ENCODE measurements at places on chromosomes 1 and 21.

- DNase-seq, result no peak
Measured at GRCh38 chr1:11414926-11415538, 63.9 kb upstream of the DISP3 start.

DNA sequence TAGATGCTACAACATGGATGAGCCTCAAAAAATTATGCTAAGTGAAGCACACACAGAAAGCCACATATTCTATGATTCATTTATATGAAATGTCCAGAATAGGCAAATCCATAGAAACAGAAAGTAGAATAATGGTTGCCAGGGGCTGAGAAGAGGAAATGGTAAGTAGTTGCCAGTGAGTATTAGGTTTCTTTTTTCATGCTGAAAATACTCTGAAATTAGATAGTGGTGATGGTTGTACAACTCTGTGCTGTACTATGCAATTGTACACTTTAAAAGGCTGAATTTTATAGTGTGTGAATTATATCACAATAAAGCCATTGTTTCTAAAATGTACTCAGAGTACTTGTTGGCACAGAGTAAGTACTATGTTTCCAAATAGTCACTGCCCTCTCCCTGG lies 15.5 kb upstream of the GFI1 start:
- no peak for DNase-seq

- DNase-seq, result no peak
Measured at GRCh38 chr21:37878946-37879660, 37.2 kb downstream of the KCNJ6 start.

DNA sequence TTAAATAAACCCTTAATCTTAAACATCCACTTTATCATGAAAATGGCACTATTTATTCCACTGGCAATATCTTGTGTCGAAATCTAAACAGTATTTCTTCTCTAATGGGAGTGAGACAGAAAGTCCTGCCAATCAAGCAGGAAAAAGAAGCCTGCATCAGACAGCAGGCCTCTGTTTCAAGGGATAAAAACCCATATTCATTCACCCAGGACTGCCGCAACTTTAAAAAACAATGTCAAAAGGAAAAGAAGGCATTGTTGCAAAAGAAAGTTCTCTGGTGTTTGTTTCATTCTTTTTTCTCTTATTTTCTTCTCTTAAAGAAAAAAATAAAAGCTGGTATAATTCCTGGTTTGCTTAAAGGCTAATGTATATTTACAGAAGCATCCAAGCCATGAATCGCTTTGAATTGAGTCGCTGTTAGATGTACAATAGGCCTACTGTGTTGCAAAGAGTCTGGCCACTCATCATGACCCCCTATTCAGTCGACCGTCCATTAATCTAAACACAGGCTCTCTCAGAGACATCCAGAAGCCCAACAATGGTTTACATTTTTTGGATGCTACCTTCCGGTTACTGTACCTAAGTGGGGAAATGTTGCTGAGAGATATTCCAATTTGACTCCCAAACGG lies 48.7 kb upstream of the ZC3H11B start:
- DNase-seq, result no peak

DNA sequence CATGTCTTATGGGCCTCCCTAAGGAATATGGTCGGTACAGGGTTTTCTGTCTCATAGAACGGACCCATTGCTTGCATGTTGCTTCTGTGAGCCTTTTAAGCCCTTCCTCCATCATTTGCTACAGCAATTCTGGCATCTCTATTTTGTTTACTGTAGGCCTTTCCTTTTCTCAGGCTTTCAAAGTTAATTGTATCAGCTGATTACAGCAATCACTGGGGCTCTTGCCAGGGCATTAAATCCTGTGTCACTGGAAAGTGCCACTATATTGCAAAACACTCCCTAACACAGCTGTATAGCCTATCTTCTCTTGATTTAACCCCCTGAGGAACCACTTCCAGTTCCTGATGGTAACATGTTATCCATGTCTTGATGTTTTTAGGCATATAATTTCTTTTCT lies 156.5 kb downstream of the PDE4B start:
- no peak for DNase-seq

- no peak for DNase-seq
Measured at GRCh38 chr1:116337398-116337797, 35.6 kb upstream of the ATP1A1 start.

DNA sequence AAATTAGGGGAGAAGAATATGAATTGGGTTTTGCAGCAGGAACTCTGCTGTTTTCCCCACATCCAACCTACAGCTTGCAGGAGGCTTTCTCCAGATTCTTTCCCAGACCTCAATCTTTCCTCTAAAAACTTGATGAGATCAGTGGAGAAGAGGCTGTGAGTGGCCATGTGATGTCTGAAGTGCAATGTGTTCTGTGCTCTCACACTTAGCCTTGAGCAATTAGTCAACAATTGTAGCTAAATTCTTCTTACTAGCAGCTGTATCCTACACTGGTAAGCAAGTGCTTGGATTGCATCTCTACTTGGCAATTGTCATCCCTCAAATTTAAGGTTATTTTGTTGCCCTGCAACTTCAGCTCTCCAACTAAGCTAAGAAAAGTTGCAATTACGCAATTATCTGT lies 807.3 kb upstream of the RGS18 start:
- no peak for DNase-seq

- DNase-seq, result no peak
Measured at GRCh38 chr1:234697015-234697414, 87.0 kb upstream of the IRF2BP2 start.

DNA sequence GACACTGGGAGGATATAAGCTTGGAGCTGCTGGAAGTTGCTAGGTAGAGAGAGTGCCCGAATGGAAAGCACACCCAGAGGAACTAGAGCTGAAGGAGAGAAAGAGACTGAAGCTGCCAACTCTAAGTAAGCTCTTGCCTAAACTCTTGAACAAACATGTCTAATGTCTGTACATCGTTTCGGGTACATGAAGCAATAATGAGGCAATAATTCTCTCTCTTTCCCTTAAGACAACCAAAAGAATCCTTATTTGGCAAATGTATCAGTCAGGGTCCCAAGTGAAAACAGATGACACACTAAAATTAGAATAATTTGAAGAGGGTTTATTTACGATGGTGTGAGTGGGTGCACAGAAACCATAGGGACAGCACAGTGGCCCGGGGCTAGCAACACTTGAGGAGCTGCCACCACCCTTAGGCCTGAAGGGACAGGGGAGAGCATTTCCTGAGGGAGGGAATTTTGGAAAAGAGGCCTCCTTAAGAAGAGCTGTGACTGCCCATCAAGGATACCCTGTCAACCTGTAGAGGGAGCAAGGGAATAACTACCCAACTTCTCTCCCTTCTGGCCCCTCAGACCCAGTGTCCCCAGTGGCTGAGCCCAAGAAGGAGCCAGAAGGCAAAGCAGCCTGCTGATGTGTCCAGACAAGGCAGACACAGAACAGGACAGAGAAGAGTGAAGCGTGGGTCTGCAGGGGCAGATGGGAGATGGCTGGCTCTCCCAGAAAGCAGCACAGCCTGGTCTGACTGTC lies 36.1 kb upstream of the KHDRBS1 start:
- DNase-seq, result no peak

DNA sequence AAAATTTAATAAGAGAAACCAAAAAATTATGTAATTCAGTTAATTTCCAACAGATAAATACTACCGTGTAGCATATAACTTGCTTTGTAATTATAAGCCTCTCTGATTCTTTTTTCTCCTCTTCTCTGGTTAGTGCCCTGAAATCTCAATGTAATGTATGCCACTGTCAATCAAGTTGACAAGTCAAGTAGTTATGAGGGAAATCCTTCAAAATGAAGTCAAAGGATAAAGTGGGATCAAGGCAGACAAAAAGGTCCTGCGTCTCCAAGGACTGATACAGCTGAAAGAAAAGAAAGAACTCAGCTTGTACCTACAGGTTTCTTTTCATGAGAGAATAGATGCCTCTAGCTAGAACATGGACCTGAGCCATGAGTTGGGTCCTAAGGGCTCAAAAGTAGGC lies 19.8 kb downstream of the VPS45 start:
- no peak for DNase-seq

DNA sequence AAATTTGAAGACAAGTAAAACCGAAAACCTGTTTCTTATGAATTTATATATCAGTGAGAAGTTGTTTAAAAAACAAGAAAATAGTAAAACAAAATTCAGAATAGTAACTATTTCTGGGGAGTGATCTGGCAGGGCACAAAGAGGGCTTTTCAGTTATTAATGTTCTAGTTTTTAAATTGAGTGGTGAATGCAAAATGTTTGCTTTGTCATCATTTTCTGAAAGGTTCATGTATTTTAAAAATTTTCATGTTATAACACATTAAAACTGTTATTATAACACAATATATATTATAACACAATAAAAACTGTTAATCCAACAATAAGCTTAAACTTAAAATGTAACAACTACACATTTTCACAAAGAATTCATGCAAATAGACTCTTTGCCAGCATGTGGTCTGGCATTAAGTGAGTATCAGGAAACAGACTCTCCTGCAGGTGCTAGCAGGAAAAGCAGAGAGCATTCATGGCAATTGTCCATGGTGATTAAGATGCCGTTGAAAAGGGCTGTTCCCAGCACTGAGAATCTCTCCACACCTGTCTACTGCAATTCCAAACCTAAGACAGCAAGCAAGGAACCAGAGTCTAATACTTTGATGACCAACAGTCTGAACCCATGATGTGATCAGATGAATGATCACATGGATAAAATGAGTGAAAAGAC lies 204.9 kb downstream of the TBX15 start:
- peak; percentile 7 for DNase-seq

GRCh38 chr1:116489231-116489697 lies 81.6 kb downstream of the CD58 start:
- DNase-seq, result no peak

GRCh38 chr1:22111620-22112019 lies 31.3 kb downstream of the WNT4 start:
- no peak for DNase-seq

GRCh38 chr1:207812778-207813511 lies 61.1 kb downstream of the CD46 start:
- DNase-seq, result no peak

DNA sequence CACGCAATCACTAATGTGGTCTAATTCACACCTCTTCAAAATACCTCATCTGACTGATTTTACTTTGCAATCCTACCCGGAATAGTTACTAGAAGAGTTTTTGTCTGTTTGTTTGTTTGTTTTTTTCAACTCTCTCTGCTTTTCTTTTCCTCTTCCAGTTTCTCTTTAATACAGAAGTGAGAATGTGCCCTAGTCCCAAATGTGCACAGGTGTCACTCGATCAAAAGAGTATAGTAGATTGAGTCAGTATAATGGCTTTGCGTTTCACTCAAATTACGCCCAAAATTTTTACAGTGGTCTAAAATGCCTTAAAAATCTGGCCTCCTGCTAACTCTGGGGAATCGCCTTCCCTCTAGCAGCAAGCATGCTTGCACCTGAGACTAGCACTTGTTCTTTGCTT lies 1536.8 kb downstream of the KCNT2 start:
- no peak for DNase-seq

DNA sequence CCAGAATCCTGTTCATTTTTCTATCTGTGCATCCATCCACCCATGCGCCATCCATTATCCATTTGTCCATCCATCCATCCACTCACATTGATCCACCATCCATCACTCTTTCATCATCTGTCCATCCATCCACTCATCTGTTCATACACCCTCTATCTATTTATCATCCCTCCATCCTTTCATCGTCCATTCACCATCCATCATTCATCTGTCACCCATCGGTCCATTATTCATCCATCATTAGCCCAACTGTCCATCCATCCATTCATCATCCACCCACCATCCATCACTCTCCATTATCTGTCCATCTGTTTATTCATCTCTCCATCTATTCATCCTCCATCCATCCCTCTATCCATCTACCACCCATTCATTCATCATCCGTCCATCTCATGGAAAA lies 125.7 kb upstream of the TMPRSS2 start:
- no peak for DNase-seq

DNA sequence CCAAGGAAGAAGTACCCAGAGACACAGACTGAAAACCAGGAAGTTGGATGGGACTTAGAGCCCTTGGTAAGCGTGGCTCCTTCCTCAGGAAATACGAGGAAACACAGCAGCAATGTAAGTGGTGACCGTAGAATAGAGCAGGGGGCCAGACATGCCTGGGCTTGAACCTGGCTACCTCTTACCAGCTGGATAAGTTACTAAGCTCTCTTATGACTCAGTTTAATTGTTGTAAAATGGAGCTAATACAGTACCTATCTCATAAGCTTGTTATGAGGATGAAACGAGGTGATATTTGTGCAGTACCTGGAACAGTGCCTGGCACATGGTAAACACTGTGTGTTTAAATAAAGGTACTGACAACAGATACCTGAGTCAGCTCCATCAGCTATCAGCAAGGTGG lies 19.2 kb downstream of the EBNA1BP2 start:
- peak; percentile 35 for DNase-seq

DNA sequence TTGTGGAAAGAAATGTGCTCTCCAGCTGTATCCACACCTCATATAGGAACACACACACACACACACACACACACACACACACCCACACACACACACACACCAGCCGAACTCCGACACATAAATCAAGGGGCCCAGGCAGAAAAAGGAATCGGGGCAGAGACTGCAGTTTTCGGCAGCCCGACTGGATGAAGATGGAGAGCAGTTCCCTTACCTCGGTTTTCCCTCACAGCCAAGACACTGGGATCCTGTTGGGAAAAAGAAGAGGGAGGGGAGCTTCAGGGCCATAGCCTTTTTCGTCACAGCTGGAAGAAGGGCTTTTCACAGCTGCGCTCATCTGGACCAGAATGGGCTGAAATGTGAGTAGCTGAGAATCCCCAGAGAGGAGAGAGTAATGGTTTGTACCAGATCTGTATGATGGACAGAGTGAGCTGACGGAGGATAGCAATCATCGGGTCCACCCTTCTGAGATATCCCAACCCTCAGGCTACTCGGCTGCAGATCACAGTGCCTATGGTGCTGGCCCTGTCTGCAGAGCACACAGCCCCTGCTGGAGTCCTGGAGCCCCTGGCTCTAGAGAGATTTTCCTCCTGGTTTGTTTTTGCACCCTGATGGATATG lies 37.7 kb downstream of the PIK3C2B start:
- no peak for DNase-seq

GRCh38 chr1:56934430-56935060 lies 31.3 kb downstream of the C8B start:
- DNase-seq, result no peak

DNA sequence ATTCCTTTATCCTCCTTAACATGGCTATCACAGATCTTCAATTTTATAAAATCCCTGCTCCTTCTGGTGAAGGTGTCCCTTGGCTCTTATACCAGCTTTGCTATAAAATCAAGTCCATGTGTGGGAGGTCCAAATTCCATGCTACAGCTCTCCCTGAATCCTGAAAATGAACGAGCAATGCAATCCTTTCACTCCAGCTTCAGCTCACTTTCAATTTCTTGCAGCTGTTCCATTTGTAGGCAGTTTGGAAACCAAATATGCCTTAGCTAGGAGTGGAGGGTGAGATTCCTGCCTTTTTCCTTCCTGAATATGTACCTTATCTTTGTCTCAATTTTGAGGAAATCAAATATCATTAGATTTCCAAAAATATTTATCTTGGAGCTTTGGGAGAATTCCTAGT lies 402.6 kb downstream of the TTLL7 start:
- DNase-seq, result no peak

DNA sequence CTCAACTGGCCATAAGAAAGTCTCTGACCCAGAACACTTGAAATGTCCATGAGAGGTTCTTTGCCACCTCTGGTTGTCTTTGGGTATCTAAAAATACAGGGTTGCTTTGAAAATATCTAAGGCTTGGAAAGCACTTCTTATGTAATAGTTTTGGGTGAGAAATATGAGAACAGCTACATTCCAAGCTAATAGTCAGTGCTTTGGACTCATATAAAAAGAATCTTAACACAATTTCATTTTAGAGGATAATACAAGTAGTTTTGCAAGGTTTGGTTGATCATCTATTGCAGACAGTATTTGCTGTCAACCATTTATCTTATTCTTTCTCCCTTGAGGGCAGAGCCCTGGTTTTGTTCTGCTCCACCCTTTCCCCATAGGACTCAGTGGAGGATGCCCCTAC lies 207.5 kb downstream of the KCNK2 start:
- DNase-seq, result no peak

Measured in DMS79 treated with DMSO at 0.1 percent for 48 hours (cell line).